Activated B cell treated with CpG ODN at 0.5 μM for 24 hours (primary cell): ENCODE measurements at places on chromosomes 1 and 21. TPM values are rescaled to one million over a fixed set of nuclear protein-coding genes. Genes with fewer than 3 reads are reported as not detected.

The CELA2B gene
- total RNA-seq: not detected in 2 replicates

The FALEC gene
- total RNA-seq: 1.1 TPM in 1 of 2 replicates, not detected in the other

The HSF2BP gene
- 0.58 and 0.61 TPM in 2 replicates for total RNA-seq

The ZNF687 gene
- total RNA-seq: 38.8 and 40.3 TPM in 2 replicates

The SVBP gene
- 21.5 and 22.4 TPM in 2 replicates for total RNA-seq

DNA sequence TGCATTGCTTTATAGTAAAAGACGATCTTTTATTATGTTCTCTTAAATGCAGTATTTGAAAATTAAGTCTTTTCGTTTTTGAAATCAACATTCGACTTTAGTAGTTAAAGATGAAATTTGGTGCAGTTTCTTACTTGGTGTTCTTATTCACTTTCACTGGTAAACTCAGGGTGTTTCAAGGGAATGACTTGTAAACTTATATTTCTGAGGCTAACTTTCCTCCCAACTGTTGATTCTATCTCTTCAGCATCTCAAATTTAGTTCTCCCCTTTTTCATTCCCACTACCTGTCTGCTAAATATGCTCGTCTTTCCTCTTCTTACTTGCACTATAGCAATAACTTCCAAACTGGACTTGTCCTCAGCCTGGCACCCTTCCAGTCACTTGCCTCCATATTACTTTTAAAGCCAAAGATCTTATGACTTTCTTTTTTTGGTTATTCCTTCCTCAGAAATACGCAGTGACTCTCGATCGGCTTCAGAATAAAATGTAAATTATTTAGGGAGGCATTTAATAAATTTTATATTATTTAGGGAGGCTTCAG, 988 bp downstream of the SLC35A3 start:
- H3K4me1 ChIP-seq: peaks cover 27% of the 10 kb centered on the region
- H3K36me3 ChIP-seq: peaks cover 15% of the 10 kb centered on the region
- H3K27ac ChIP-seq: peak overlapping the region; percentile 95
- DNase-seq: no peak

DNA sequence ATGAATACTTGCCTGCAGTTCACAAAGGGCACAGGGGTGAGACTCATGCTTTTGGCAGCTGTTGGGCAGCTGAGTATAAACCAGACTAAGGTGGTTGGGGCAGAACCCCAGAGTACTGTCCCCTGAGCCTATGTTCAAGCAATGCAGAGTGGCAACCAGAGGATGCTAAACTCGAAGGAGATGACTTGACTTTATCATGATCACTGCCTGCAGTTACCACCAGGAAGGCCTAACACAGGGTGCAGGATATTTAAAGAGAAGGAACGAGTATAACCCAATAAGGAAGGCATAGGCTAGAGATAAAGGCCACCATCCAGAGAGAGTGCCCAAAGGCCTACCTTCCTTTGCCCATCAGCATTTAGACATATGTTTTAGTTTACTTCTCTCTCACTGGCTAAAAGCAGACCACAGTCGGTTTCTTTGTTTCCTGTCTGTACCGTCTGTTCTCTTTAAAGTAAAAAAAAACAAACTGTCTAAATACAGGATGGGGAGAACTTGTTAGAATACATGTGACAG, 83.3 kb downstream of the MPZL1 start:
- H3K4me3 ChIP-seq: no peak overlapping the region
- H3K27me3 ChIP-seq: no peaks in the 10 kb centered on the region
- peak overlapping the region; percentile 51 for H3K27ac ChIP-seq
- H3K36me3 ChIP-seq: no peaks in the 10 kb centered on the region
- H3K4me1 ChIP-seq: peaks cover 22% of the 10 kb centered on the region

DNA sequence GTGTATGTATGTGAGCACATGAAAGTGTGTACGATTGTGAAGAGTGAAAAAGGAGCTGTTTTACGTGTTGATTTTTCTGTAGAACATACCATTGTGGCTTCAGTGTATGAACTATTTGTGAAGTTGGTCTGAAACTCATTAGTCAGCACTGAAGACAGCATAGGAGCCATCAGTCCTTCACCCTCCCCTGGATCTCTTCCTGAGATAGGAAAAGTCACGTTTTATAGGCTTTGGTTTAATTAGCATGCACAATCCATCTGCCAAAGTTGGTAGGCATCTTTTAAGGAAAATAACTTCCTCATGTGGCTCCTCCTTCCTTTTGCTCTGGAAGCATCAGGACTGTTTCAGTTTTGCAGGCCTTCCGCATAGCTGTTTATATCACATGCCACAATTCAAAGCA, 1.4 kb upstream of the RABIF start:
- DNase-seq: no peak
- no peak overlapping the region for H3K27ac ChIP-seq
- H3K36me3 ChIP-seq: peaks cover 46% of the 10 kb centered on the region
- no peaks in the 10 kb centered on the region for H3K27me3 ChIP-seq
- peaks cover 16% of the 10 kb centered on the region for H3K4me1 ChIP-seq
- no peak overlapping the region for H3K4me3 ChIP-seq

DNA sequence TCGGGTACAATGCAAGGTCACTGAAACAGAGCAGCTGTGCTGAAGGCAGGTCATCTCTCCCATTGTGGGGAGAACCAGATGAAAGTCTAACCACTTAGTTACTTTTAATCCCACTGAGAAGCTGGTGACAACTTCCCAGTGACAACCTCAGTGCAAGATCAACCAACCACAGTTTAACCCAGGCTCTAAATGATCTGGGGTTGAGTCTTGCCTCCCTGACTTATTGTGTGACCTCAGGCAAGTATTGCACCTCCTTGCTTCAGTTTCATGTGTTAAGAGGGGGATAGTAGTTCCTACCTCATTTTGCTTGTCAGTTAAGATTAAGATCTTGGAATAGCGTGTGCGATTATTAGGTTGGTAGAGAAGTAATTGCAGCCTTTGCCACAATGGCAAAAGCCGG, 3.2 kb downstream of the ZP4 start:
- no peak overlapping the region for H3K4me3 ChIP-seq
- H3K4me1 ChIP-seq: no peaks in the 10 kb centered on the region

- H3K27ac ChIP-seq: no peak overlapping the region
- H3K4me1 ChIP-seq: peaks cover 25% of the 10 kb centered on the region
- DNase-seq: no peak
- H3K27me3 ChIP-seq: no peaks in the 10 kb centered on the region
- peak overlapping the region; percentile 4 for H3K4me3 ChIP-seq
- H3K36me3 ChIP-seq: peaks cover 29% of the 10 kb centered on the region
Observed at GRCh38 chr1:151251656-151252470, 2.7 kb upstream of the PSMD4 start.

DNA sequence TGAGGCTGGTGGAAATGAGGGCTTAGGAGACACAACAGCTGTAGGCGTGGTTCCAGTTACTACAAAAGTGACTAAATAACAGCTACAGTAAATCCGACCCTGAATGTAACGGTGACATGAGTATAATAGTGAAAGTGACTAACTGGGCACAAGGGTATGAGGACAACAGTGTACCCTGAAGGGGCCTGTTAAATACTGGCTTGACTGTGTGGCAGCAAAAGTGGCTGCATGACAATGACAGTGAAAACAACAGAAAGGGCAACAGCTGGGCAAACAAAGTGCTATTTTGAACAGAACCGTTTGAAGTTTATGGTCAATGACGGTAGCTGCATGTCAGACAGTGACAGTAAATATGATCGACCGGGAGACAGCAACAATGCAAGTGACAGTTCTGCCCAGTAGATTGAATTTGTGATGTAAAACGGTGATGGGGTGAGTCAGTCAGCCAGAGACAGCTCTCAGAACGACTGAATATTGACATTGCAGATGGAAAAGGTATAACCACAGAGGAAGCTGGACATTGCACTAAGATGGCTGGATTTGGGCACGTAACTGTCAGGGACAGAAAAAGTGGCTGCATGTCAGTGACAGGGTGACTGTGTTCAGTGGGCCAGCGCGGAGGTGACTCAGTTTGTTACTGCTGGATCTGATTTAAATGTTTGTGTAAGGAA, 1.2 kb upstream of the ZBTB40 start:
- H3K4me1 ChIP-seq: peaks cover 25% of the 10 kb centered on the region
- H3K4me3 ChIP-seq: peak overlapping the region; percentile 74
- H3K27me3 ChIP-seq: no peaks in the 10 kb centered on the region
- peaks cover 10% of the 10 kb centered on the region for H3K36me3 ChIP-seq
- no peak for DNase-seq
- H3K27ac ChIP-seq: peak overlapping the region; percentile 82

DNA sequence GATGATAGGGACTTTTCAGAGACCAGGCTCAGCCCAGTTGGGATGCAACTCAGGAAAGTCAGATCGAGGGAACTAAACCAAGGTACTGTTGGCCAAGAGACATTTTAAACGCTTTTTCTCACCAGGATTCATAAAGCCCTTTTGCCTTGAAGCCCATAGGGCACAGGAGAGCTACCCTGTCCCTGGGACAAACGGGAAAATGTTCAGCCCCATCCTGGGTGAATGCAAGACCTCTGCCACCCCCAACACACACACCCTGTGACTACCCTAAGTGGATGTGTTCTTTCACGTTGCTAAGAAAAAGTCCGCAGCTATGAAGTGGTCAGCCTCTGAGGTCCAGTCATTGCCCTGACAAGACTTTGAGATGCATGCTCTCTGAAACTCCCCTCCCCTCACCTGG, 58.4 kb downstream of the ITPKB start:
- peaks cover 45% of the 10 kb centered on the region for H3K36me3 ChIP-seq
- peaks cover 99% of the 10 kb centered on the region for H3K4me1 ChIP-seq
- H3K27ac ChIP-seq: peak overlapping the region; percentile 97
- DNase-seq: no peak

GRCh38 chr1:181127898-181128453, 39.5 kb downstream of the IER5 start:
- H3K27ac ChIP-seq: peak overlapping the region; percentile 94
- H3K4me1 ChIP-seq: peaks cover 85% of the 10 kb centered on the region
- H3K4me3 ChIP-seq: peak overlapping the region; percentile 24
- no peaks in the 10 kb centered on the region for H3K36me3 ChIP-seq
- DNase-seq: no peak
- no peaks in the 10 kb centered on the region for H3K27me3 ChIP-seq

GRCh38 chr21:35222541-35222941, 173.4 kb upstream of the RUNX1 start:
- H3K4me3 ChIP-seq: peak overlapping the region; percentile 7
- H3K27me3 ChIP-seq: no peaks in the 10 kb centered on the region
- H3K36me3 ChIP-seq: no peaks in the 10 kb centered on the region
- H3K4me1 ChIP-seq: peaks cover 39% of the 10 kb centered on the region
- peak overlapping the region; percentile 67 for H3K27ac ChIP-seq

GRCh38 chr1:60569189-60569588, 495.6 kb upstream of the C1orf87 start:
- H3K4me3 ChIP-seq: no peak overlapping the region
- no peaks in the 10 kb centered on the region for H3K27me3 ChIP-seq
- DNase-seq: no peak
- no peaks in the 10 kb centered on the region for H3K36me3 ChIP-seq
- H3K27ac ChIP-seq: no peak overlapping the region
- no peaks in the 10 kb centered on the region for H3K4me1 ChIP-seq

GRCh38 chr1:207365063-207365462, 43.6 kb downstream of the CD55 start:
- no peaks in the 10 kb centered on the region for H3K27me3 ChIP-seq
- peaks cover 21% of the 10 kb centered on the region for H3K36me3 ChIP-seq
- no peak overlapping the region for H3K27ac ChIP-seq
- DNase-seq: no peak
- no peaks in the 10 kb centered on the region for H3K4me1 ChIP-seq

DNA sequence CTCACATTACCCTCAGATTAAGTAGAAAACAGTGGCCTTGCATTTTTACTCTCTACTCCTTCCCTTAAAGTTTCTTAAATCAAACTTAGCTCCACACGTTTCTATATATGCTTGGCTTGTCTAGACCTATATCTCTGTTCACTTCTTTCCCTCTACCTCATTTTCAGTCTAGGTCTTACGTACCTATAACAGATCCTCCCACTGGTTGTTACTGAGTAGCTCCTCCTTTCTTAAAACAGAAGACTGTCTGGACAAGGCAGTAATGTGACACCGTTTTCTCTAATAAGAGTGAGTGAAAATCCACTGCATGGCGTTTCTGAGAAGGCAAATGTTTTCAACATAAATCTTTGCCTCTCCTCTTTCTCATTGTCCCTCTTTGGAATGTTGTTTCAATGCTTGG, 211.7 kb upstream of the POGK start:
- no peaks in the 10 kb centered on the region for H3K36me3 ChIP-seq
- DNase-seq: no peak
- H3K4me3 ChIP-seq: no peak overlapping the region
- no peaks in the 10 kb centered on the region for H3K4me1 ChIP-seq
- H3K27ac ChIP-seq: no peak overlapping the region

- peaks cover 24% of the 10 kb centered on the region for H3K27me3 ChIP-seq
- no peak for DNase-seq
- peaks cover 6% of the 10 kb centered on the region for H3K4me1 ChIP-seq
- H3K27ac ChIP-seq: no peak overlapping the region
Observed at GRCh38 chr21:45975020-45975666, 6.4 kb upstream of the COL6A1 start.

- DNase-seq: no peak
- H3K27me3 ChIP-seq: peaks cover 30% of the 10 kb centered on the region
- no peaks in the 10 kb centered on the region for H3K4me1 ChIP-seq
- no peaks in the 10 kb centered on the region for H3K36me3 ChIP-seq
- no peak overlapping the region for H3K27ac ChIP-seq
Observed at GRCh38 chr1:30652152-30652841, 71.1 kb downstream of the MATN1 start.

DNA sequence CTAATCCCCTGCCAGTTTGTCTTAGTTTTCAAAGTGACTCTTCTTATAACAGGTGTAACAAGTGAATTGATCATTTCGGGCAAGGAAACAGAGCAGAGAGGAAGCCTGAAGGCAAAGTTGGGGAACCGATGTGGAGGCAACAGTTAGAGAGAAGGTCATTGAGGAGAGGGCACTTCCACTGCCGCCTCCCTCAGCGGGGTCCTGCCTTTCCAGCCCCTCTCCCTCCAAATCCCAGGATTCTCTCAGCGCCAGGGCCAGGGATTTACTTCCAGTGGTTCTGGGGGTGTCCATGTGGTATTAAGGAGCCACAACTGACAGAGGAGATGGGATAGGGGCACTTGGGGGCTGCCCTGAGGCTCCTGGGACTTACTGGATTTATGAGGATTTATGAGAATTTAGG, 39.7 kb upstream of the PDE9A start:
- no peak overlapping the region for H3K4me3 ChIP-seq
- no peak for DNase-seq
- peaks cover 8% of the 10 kb centered on the region for H3K4me1 ChIP-seq
- peaks cover 11% of the 10 kb centered on the region for H3K27me3 ChIP-seq

DNA sequence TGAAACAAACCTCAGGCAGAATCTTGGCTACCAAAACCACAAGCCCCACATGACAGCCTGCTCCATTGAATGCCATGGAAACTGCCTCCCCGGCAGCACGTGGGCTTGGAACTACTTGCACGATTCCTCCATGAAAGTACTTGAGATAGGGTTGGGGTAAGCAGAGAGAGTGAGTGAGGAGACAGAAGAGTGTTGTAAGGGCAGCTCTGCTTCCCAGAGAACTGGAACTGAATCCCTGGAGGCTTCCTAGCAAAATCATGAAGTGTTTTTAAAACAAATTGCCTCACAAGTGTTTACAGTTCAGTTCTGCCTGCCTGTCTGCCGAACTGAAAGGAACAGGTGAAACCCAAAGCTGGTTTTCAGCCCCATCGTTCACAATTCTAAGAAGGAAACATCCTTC, 35.3 kb upstream of the DNASE2B start:
- no peaks in the 10 kb centered on the region for H3K4me1 ChIP-seq
- no peak overlapping the region for H3K27ac ChIP-seq
- H3K4me3 ChIP-seq: no peak overlapping the region
- H3K36me3 ChIP-seq: no peaks in the 10 kb centered on the region
- DNase-seq: no peak
